CD4-positive, CD25-positive, alpha-beta regulatory T cell (primary cell): ENCODE measurements at places on chromosomes 2 and 18. TPM values are rescaled to one million over a fixed set of nuclear protein-coding genes. Genes with fewer than 3 reads are reported as not detected.

OSBPL6 gene
- not detected for polyA plus RNA-seq

FBXO36 gene
- 1.3 TPM for polyA plus RNA-seq

GRCh38 chr2:128487650-128488387, 169.2 kb upstream of the HS6ST1 start:
- DNase-seq: no peak

GRCh38 chr18:62999392-62999791, 284.1 kb downstream of the PHLPP1 start:
- DNase-seq: no peak

DNA sequence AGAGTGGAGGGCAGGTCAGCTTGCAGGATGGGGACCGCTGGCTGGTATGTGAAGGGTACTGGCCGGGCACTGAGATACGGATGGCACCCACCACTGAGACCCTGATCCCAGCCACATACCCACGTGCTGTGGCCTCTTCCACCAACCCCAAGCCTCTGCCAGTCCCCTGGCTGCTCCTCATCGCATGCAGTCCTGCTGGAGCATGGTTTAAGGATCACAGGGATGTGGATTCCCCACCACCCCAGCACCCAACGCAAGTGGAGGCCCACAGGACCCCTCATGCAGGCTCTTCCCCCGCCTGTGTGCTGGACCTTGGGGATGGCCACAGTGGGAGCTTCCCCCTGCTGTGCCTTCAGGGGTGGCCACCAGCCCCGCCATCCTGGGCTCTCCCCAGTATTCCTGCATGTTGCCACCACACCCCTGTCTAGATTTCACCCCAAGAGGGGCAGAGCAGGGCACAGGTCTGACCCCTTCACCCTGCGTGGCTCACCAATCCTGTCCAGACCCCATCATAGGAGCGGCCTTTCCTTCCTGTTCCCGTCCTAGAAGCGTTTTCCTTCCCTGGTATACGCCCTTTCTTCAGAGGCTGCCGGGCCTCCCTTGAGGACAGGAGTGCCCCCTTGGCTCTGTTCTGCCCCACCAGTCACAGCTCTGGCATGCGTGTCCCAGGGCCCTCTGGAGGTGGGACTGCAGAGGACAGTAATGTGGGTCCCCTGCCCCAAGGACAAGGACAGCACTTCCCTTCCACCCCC, 18.3 kb downstream of the MLPH start:
- DNase-seq: no peak

GRCh38 chr2:18593496-18593895, 4.1 kb upstream of the NT5C1B start:
- no peak for DNase-seq

DNA sequence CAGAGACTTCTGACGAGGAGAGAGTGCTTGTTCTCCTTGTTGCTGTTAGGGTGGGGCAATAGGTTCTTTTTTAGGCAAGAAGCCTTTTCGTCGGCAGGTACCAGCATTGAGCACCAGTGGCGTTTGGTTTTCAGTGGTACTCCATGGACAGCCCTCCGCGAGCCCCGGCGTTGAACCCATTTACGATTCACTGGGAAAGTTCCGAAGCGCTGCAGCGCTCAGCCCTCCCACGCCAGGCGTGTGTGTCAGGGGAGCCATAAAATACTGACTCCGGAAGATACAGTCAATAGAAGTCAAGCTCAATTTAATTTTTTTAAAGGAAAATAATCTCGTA, 494 bp upstream of the ROCK1 start:
- no peak for DNase-seq
